Kidney (tissue), 22 donors: ENCODE measurements at places on chromosomes 12 and 14.

DNA sequence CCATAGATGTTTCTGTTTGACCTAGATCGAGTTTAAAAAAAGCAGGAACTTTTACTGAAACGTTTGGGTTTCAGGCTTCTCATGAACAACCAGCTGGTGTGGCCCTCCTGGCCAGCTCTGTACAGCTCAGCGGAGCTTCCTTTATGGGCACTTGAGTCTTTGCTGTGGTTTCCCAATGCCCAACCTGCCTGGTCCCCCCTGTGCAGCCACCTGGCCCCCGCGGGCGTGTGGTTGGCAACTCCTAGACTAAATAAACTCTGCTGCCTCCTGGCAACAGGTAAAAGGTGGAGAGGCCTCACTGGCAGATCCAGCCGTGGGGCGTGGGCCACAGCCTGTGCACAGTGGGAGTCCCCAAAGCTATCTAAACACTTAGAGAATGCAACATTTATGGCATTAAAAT is 38.7 kb downstream of the ADGRD1 start:
- DNase-seq: no peak

- DNase-seq: no peak
These were observed 1.5 kb downstream of the LAG3 start for GRCh38 chr12:6773590-6774351.

DNA sequence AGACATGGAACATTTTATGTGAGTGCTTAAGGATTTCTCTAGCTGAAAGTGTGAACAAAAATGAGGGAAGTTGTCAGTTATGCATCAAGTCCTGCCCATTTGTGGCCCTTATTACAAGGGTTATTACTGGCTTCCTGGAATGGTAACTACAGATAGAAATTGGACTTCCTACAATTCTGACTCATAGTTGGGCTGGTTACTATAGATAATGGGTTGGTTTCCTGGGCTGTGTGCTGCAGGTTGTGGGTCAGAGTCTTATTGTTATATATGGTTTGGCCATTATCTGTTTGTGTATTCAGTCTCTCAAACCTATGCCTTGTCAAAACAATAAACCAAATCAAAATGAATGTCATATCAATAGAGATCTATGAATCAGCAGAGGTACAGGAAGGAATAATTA is 313.7 kb downstream of the ADAMTS20 start:
- DNase-seq: no peak

DNA sequence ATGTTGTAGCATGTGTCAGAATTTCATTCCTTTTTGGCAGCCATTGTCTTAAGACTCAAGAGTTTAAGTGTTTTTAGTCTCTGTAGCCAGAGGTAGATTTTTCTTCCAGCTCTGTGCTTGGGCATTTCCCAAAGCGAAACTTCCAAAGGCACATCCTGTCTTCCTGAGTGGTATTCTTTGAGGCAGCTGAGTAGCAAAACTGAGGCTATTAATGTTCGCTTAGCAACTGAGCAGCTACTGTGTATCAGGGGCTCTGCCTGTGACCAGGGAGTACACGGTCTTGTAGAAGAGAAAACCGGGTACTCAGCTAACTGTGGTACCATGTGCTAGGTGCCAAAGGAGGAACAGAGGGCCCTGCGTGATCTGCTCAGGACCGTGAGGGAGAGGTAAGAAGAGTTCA is 52.0 kb downstream of the ETV6 start:
- peak; percentile 42 for DNase-seq

DNA sequence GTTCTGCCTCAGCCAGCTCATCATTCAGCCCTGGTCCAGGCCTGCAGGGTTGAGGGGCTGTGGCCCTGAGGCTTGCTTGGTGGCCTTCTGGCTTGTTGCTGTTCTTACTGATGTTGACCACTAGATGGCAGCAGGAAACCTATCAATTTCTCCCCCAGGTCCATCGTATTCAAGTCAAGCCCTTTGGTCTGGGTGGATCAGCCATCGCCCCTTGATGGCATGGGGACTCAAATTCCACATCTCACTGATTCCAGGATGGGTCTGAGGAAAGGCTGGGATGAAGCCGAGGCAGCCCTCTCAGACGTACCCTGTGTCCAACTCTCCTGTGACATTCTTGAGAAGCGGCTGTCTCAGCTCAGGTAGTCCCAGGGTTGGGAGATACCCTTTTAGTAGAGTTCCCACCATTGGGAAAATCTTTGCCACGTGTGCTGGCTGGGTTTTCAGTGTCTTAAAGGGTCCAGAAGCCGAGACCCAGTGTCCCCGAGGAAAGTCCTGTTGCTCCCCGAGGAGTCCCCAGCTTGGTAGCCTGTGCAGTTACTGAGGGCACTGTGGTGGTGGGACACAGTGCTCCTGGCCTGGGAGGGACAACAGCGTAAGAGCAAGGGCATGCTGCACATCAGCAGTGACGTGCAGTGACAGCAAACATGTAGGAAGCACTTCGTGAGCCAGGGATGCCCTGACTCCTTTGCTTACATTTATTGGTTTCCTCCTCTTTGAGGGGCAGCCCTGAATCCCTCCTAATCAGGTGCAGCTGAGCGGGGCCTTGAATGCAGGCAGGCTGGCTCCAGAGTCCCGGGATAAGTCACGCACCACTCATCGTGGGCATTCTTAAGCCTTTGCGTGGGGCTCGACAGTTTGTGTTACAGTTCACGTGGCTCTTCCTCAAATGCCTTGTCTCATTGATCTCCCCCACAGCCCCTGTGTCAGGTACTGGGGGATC is 58.6 kb downstream of the TSPAN9 start:
- DNase-seq: peak; percentile 89

DNA sequence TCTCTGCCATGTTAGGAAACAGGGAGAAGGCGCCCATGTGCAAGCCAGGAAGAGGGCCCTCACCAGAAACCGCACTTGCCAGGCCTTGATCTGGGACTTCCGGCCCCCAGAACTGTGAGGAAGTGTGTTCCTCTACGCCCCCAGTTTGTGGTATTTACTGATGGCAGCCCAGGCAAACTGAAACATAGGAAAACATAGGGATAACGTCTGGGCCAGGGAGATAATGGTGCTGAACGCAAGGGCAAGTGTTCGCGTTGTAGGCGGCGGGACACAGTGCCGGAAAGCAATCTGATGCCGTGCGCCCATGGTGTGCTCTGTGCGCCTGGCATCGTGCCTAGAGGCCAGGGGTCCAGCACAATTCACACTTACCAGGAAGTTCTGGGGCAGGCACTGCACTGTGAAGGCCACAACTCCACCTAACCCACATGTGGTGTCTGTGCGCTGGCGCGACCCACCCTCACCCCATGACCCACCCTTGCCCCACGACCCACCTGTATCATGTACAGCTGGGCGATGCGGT is 53.6 kb downstream of the ARL6IP4 start:
- no peak for DNase-seq

DNA sequence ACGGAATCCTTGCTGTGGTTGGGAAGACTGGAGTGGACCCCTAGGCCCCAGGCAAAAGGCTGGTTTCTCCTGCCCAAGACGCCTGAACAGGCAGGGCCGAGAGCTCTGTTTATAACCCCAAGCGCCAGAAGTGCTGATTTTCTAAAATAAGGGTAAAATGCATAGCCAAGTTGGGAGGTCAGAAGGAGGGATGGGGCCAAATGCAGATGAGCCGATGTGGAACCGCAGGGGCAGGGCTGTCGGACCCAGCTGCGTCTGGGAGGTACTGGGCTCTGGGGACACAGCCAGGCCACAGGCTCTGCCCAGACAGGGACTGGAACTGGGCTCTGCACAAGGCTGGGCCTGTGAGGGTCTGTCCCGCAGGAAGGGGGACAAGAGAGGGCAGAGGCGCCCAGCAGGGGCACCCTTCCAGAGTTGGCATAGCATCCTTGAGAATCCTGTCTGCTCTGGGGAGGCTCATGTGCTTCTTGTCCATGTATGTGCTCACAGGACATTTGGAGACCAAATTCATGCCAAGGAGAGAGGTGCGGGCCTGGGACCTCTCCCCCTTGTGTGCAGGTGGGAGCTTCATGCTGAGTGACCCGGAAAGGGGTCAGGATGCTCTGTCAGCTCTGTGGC is 49.1 kb downstream of the JAG2 start:
- no peak for DNase-seq

DNA sequence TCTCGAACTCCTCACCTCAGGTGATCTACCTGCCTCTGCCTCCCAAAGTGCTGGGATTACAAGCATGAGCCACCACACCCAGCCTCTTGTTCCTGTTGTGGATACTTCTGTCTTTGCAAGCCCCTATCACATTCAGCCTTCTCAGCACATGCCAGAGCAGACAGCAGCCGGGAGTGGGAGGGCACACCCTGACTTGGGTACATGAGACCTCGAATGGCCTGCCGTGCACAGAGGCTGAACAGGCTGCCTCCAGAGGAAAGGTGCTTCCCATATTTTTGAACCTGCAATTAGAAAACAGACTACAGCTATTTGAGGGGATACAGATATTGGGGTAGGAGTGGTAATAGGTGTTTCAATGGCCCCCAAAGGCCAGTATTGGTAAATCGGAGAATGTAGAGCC is 307.3 kb upstream of the DIO3 start:
- DNase-seq: no peak

DNA sequence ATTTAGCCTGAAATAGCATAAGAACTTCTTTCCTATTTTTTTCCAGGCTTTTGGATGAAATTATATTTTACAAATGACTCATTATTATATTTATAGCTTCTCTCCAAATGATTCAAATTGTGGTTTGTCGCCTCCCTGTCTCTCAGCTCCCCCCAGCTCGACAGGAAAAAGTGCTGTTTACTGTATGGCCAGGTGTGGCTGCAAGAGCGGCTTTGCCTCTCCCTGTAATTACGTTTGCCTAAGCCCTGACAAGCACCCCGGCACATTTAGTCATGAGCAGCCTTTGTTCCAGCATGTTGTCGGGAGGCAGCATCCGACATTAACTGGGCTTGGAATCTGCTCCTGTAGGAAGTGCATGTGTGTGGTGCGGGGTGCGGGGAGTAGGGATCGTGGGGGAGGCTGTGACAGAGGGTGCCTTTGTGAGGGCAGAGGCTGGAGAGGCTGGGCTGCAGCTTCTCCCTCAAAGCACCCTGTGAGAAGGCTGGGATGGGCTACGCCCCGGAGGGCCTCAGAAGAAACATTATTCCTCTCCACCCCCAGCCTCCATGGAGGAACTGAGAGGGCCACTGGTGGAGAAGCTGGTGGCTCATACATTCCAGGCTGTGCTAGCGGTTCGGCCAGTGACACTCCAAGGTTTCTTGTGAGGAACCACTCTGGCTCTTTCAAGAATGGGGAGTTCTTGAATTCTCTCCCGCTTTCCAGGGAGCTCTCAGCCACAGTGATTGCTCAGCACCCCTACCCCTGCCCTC is 42.1 kb upstream of the CTDSP2 start:
- peak; percentile 55 for DNase-seq

DNA sequence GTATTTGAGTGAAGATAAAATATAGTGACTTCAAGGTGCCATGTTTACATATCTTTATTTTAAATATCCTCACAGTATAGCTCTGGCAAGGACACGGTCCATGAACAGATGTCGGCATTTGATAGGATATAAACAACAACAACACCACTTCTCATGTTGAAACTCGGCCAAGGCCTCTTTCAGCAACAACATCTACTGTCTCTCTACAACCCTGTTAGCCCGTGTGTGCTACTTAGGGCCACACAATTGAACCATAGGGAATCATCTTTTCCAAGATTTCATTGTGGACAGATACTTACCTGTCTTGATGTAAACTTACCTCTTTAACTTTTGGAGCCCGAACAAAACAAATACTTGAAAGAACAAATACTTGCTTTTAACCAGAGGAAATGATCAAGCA is 168.7 kb upstream of the SSTR1 start:
- DNase-seq: no peak

- no peak for DNase-seq
These were observed 96.4 kb downstream of the TMEM260 start for GRCh38 chr14:56676042-56676441.

DNA sequence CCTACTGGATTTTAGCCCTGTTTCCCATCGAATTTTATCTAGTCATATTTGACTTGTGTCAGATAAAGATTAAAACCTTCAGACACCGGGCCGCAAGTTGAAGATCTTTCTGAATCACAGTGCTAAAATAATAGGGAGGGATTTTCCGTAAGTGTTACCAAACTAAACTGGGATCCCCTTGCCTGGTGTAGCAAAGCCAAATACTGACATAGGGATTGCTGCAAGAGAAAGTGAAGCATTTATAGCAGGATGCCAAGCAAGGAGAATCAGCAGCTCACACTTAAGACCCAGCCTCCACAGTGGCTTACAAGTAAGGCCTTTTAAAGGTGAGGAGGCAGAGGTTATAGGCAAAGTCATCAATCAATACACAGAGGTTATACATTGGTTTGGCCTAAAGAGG is 147.4 kb downstream of the AKAP6 start:
- DNase-seq: no peak

GRCh38 chr12:95443459-95443858 is 30.5 kb upstream of the METAP2 start:
- DNase-seq: no peak

DNA sequence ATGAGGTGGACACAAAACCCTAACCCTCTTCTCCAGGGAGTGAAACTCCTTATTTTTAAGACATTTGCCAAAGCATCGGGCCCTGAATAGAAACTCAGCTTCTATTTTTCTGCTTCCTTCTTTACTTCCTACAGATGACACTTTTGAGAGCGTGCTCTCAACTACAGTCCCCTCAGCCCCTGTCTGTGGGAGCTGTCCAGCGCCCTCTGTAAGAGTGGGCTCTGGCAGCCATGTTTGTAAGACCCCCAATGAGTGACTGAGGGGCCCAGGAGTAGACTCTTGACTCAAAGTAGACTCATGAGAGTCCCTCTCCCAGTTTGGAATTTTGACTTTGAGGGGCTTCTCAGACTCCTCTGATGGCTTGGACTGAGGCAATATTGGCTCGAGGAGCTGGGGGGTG is 25.5 kb upstream of the BATF start:
- DNase-seq: no peak

DNA sequence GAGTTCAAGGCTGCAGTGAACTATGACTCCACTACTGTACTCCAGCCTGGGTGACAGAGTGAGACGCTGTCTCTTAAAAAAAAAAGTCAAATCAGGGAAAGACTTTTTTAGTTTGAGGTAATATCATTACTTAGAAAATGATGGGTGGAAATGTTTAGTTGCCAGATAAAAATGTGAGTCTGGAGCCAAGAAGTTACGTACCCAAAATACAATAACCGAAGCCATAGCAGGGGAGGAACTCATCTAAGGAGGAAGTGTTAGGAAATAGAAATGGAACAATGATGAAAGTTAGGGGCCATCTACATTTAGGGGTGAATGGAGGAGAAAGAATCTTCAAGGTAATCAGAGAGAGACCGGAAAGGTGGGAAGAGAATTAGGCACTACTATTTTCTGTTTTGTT is 98.8 kb downstream of the DACT1 start:
- no peak for DNase-seq

- DNase-seq: no peak
These were observed 200.9 kb downstream of the TMEM132C start for GRCh38 chr12:128467882-128468281.

DNA sequence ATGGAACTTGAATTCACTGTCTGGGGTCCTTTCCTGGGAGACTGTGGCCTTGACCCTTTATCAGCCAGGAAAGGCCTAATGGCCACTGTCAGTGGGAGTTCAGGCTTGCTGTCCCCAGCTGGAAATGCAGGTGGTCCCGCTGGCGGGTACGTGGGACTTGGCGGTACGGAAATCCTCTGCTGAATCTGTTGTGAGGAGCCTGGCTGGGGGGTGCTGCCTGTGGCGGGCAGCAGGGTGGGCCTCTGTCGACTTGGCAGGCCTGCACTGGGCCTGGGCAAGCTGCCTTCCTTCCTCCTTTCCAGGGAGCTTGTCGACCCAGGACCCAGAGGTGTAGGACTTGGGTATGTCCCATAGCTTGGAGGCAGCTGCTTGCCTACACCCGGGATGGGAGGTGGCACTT is 26.3 kb downstream of the ZFYVE21 start:
- no peak for DNase-seq
